ENCODE measurements at places on chromosomes 3 and 15.

GRCh38 chr3:69767571-69767970, 28.3 kb downstream of the MITF start:
- no peak for DNase-seq

DNA sequence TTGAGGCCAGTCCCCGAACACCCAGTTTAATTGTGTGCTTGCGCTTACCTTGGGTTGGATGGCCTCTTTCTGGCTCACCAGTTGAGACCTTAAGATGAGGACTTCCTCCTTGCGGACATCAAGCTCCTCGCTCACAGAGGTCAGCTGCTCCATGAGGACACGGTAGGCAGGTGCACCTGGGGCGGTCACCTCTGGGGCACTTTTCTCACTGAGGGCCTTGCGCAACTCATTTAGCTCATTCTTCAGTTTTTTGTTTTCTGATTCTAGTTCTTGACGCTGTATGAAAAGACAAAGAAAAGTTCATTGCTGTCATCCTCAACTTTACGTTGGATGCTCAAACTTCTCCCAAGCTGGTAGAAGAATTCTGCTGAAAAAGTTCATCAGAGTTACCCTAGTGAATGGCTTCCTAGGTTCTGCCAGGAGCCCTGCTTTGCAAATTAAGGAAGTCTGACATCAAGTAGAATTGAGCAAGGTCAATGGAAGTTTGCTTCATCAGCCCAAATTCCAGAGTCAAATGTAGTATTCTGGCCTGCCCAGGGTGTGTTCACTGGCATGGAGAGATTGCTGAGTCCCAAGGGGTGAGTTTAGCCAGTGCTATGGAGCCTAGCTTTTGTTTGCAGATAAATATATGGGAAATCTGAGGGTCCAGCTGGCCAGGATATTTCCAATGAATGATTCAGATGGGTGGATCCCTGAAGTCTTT, 55.8 kb upstream of the MYO5C start:
- no peak for DNase-seq

DNA sequence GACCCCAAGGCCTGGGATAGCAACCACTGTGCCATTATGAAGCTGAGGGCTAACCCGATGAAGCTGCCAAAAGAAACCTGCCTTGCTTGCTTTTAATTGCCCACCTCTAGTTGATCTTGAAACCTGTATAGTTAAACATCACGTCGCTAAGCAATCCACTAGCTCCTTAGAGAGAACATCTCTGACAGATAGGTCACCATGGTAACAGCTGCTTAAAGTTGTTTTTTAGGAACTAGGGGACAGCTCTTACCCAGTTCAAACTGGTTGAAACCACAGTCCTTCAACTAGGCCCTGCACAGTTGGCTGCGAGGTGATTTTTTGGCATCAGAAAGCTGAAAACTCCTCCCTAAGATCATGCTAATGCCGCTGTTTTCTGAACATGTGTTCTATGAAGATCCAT, 135.7 kb downstream of the EBLN2 start:
- no peak for DNase-seq

GRCh38 chr3:7249493-7250076, 388.7 kb downstream of the GRM7 start:
- DNase-seq, result no peak

- DNase-seq, result no peak
These were observed 705 bp downstream of the NIPA2 start for GRCh38 chr15:22839046-22839695.

- DNase-seq, result peak; percentile 70
These were observed 7.0 kb downstream of the RASL12 start for GRCh38 chr15:65060641-65061397.

- no peak for DNase-seq
These were observed 301.7 kb downstream of the GBE1 start for GRCh38 chr3:81459733-81460132.

DNA sequence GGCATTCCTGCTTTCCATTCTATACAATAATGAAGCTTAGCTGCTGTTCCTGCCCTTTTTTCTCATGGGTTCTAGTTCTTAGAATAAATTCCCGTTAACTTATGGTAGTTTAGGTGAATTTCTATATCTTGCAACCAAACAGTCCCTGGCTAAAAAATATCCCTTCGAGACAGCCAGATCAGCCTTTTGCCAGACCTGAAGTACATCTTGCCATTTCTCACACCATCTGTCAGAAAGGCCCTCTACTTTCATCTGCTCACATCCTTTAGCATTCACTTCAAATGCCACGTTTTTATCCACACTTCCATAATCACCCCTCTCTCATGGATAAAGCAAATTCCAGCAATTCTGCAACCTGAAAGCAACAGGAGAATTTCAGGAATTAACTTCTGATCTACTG, 145.4 kb downstream of the GAP43 start:
- no peak for DNase-seq

DNA sequence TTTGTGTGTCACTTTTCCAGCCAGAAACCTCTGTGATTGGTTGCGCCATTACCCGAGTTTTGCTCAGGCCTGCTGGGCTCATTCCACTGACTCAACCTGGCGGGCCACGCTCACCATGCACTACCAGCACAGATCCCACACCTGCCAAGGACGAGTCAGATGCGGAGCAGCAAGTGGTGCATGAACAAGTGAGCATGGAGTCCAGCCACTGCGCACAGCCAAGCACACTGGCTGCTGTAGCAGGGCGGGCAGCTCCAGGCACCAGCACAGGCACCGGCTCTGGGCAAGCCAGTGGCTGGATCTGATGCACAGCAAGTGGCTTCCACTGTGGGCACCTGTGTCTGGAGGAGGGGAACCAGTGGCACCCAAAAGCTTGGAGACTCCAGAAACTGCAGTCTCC, 110.4 kb downstream of the CBLB start:
- no peak for DNase-seq

DNA sequence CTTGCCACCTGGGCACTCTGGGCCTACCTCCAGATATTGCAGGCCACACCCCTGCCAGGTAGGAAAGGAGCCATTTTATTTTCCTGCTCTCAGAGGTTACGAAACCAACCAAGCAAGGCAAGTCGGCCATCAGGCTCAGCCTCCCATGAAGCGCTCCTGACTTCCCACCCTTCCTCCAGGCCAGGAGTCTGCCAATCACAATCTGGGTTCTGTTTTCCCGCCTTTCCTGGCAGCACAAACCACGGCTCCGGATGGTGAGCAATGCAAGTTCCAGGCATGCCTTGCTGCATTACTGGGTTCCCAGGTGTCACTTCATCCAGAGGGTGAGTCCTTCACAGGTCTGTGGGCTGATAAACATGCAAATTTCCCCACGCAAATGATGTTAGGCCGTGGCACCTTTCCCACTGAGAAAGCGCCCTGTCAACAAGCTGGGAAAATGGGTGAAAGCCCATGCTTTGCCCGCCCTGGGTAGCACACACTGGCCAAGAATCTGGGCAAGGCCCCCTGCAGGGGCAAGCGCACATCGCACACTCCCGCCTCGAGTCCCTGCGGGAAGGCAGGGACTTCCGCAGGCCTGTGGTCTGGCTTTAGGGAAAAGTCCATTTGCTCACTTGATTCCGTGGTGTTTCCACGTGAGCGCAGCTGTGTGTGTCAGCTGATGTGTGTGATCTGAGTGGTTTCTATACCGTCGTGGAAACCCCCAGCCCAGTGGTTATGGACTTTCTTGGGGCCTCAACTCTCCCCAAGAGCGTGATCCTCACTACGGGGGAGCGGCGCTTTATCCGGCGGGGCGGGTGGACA, 61.6 kb upstream of the RYK start:
- peak; percentile 45 for DNase-seq
